ENCODE measurements at places on chromosomes 2 and 18. TPM values are rescaled to one million over a fixed set of nuclear protein-coding genes. Genes with fewer than 3 reads are reported as not detected.

The DGUOK gene
- total RNA-seq: 38.8 TPM

The IMPA2 gene
- 8.8 TPM for total RNA-seq

The TMEM127 gene
- 26.3 TPM for total RNA-seq

The TRIM43 gene
- total RNA-seq: 0.07 TPM

The IGFBP5 gene
- 0.40 TPM for total RNA-seq

The CLEC4F gene
- not detected for total RNA-seq

The TEKT4 gene
- total RNA-seq: not detected

The C2orf92 gene
- 3.5 TPM for total RNA-seq
